ENCODE measurements at places on chromosomes 13 and 19.

GRCh38 chr19:12932392-12933286 lies 872 bp downstream of the FARSA start:
- no peak for ATAC-seq

DNA sequence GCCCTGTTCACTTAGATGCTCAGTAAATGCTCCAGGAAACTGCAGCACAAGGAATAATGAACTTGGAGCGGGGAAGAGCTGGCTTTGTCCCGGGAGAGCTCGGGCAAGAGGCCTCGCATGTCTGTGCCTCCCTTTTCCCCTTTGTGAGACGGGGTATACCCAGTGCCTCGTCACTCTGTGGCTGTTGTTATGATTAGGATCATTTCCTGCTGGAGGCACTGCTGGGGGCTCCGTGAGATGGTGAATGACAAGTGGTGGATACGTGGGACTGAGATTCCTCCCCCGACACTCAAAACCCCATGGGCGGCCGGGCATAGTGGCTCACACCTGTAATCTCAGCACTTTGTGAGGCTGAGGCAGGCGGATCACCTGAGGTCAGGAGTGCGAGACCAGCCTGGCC lies 1.1 kb upstream of the PLVAP start:
- no peak for ATAC-seq

- ATAC-seq = no peak
These were observed 27.2 kb upstream of the CBY2 start for GRCh38 chr13:45674908-45675307.

GRCh38 chr13:54241719-54242118 lies 1213.1 kb downstream of the OLFM4 start:
- no peak for ATAC-seq

- no peak for ATAC-seq
These were observed 99.6 kb upstream of the SGCG start for GRCh38 chr13:23081220-23081619.

DNA sequence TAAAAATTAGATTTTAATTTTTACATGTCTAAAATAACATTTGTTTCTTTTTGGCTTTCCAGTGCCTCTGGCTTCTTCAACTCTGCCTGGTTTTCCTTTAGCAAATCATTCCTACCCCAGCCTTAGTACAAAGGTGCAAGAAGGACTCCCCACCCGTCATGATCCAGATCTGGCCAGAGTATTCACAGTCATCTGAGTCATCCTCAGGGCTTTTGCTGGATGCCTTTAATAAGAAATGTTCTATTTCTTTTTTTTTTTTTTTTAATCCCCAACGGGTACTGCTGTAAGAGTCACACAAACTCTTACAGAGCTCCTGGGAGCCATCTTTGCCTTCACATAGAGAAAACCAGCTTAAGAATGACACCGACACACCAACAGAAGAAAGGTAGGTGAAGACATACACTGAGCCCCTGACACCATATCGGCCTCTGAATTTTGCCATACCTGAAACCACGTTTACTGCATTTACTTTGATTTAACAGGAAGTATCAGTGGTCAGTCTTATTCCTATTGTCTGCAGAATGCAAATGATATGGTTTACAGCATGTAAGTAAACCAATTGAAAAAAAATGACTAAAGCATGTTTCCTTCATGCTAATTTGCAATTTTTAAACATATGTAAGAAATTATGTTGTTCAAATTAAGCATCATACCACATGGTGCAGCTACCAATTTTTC lies 184.4 kb downstream of the NALCN start:
- no peak for ATAC-seq

- ATAC-seq = no peak
These were observed 105.3 kb downstream of the SPACA7 start for GRCh38 chr13:112481458-112481857.

- ATAC-seq = no peak
These were observed 11.9 kb downstream of the MRPS12 start for GRCh38 chr19:38942471-38943181.

DNA sequence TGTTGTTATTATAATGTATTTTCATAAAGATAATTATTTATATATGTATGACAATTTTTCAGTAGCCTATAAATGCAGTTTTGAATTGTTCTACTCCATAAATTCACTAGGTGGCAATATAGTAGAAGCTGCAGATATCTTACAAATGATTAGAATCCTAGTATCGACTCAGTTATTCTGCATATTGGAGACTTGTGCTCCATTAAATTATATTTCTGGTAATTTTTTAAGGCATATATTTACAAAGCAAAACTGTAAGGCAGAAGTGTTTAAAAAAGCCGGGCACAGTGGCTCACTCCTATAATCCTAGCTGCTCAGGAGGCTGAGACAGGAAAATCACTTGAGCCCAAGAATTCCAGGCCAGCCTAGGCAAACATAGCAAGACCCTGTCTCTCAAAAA lies 58.7 kb downstream of the DPY19L3 start:
- no peak for ATAC-seq

- ATAC-seq = no peak
These were observed 16.6 kb upstream of the TRIM13 start for GRCh38 chr13:49980266-49980665.

- ATAC-seq = no peak
These were observed 5.0 kb upstream of the GRIN3B start for GRCh38 chr19:995051-995827.

DNA sequence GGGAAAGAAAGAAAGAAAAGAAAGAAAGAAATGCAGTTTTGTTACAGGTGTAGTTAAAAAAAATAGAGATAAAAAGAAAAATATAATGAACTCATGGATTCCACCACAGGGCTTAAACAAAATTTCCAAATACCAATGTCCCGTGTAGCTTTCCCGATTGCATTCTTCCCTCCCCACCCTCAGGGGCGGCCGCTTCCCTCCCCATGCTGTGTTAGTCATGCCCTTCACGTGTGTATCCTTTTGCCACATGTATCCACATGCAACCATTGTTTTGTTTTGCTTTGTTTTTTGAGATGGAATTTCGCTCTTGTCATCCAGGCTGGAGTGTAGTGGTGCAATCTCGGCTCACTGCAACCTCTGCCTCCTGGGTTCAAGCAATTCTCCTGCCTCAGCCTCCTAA lies 3.6 kb upstream of the KMT5C start:
- no peak for ATAC-seq

- ATAC-seq = peak; percentile 88
These were observed 24.3 kb downstream of the ARL11 start for GRCh38 chr13:49652355-49653305.

DNA sequence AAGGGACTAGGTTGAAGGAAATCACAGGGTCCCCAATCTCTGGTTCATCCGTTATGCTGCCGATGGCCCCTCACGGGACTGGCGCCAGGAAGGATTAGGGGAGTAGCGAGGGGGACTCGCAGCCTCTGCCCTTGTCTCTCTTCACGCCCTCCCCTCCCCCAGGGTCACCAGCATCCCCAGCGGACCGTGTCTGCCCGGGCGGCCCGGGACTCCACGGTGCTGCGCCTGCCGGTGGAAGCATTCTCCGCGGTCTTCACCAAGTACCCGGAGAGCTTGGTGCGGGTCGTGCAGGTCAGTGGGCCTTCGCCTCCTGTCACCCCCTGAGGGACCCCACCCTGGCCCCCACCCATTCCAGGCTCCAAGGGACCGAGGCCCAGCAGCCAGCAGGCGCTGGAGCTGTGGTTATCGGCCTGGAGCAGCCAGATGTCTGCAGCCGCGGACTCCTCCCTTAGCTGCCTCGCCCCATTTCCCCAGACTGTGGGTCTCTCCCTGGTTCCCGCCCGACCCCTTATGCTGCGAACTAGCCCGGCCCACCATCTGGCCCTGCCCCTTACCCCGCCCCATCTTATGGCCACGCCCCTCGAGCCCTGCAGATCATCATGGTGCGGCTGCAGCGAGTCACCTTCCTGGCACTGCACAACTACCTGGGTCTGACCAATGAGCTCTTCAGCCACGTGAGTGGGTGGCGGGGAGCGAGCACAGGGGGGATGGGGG lies 5.4 kb downstream of the PNPLA6 start:
- ATAC-seq = peak; percentile 46

GRCh38 chr13:36680913-36681312 lies 7.1 kb downstream of the SERTM1 start:
- no peak for ATAC-seq

DNA sequence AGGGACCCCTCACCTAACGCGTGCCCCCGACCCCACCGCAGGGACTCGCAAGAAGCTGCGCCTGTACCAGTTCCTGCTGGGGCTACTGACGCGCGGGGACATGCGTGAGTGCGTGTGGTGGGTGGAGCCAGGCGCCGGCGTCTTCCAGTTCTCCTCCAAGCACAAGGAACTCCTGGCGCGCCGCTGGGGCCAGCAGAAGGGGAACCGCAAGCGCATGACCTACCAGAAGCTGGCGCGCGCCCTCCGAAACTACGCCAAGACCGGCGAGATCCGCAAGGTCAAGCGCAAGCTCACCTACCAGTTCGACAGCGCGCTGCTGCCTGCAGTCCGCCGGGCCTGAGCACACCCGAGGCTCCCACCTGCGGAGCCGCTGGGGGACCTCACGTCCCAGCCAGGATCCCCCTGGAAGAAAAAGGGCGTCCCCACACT lies 4.7 kb upstream of the MYBPC2 start:
- peak; percentile 72 for ATAC-seq

DNA sequence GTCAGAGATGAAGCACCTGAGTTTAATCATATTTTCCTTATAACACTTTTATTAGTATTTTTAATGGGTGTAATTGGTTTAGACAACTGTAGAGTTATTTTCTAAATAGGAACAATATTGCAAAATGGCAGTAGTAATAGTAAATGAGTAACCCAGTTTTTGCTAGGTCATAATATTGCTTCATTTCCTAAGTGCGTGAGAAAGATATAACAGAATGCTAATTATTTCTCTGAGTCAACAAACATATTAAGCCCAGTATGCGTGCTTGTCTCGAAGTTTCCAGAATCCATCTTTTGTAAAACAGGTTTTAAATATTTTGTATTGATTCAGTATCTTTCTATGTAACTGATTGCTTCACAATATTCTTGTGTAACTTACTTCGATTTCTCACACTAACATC lies 315.3 kb downstream of the MYO16 start:
- no peak for ATAC-seq

DNA sequence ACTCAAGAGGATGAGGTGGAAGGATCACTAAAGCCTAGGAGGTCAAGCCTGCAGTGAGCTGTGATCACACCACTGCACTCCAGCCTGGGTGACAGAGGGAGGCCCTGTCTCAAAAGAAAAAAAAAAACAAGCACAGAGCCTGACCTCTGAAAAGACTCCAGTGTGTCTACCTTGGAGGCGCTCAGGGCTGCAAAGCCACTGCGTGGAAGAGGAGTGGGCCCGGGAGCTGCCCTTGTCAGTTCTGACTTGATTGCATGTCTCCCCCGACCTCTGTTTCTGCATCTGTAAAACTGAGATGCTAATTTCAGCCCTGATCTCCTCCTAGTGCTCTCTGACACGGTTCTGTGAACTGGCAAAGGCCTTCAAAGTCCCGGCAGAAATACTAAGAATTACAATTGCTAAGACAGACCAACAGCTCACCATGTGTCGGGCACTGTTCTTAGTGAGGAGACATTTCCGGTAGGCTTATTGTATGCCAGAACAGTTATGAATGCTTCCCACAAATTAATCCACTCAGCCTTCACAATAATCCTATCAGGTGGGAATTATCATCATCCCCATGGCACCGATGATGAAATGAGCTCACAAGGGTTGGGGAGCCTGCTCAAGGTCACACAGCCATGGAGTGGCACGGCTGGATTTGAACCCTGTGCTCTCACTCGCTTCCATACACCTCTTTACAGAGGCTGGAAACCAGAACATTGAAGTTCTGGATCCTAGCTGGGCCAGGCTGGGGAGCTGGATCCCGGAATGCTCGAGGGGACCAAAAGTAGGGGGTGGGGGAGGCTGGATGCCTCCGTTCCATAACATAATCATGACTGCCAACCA lies 3.5 kb downstream of the AKT2 start:
- ATAC-seq = no peak

Data from motor neuron (in vitro differentiated cells).